CD8-positive, alpha-beta memory T cell (primary cell): ENCODE measurements at places on chromosomes 3 and 15. TPM values are rescaled to one million over a fixed set of nuclear protein-coding genes. Genes with fewer than 3 reads are reported as not detected.
A peak's percentile ranks its signal among the peaks of the same experiment; 100 is the strongest.

- H3K36me3 ChIP-seq, result no peaks in the 10 kb centered on the region
- H3K4me3 ChIP-seq, result no peak overlapping the region
- H3K27ac ChIP-seq, result no peak overlapping the region
- peaks cover 69% of the 10 kb centered on the region for H3K4me1 ChIP-seq
Observed at GRCh38 chr3:9408061-9408460, 10.6 kb downstream of the SETD5 start.

GRCh38 chr3:14274999-14275961, 96.7 kb downstream of the LSM3 start:
- DNase-seq, result no peak
- no peak overlapping the region for H3K4me3 ChIP-seq
- H3K36me3 ChIP-seq, result no peaks in the 10 kb centered on the region
- no peaks in the 10 kb centered on the region for H3K4me1 ChIP-seq
- no peak overlapping the region for H3K27ac ChIP-seq
- no peaks in the 10 kb centered on the region for H3K27me3 ChIP-seq

DNA sequence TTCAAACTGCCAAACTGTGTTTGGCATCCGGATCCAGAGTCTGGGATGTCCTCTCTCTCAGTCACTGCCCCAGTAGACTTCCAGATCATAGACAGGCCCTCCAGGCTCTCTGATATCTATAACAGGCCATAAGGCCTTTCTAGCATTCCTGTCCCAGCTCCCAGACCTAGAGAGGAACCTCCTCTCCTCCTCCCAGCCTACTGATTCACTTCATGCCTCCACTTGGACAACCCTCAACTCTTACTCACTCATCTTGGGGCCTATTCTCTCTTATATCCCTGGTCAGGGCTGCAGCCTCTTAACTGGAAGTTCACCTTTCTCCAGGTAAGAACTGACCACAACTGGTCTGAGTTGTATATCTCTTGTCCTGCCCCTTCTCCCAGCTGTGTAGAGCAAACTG, 253.7 kb upstream of the TRIM42 start:
- no peak for DNase-seq
- H3K27me3 ChIP-seq, result no peaks in the 10 kb centered on the region
- no peaks in the 10 kb centered on the region for H3K36me3 ChIP-seq
- no peak overlapping the region for H3K4me3 ChIP-seq
- H3K4me1 ChIP-seq, result no peaks in the 10 kb centered on the region

DNA sequence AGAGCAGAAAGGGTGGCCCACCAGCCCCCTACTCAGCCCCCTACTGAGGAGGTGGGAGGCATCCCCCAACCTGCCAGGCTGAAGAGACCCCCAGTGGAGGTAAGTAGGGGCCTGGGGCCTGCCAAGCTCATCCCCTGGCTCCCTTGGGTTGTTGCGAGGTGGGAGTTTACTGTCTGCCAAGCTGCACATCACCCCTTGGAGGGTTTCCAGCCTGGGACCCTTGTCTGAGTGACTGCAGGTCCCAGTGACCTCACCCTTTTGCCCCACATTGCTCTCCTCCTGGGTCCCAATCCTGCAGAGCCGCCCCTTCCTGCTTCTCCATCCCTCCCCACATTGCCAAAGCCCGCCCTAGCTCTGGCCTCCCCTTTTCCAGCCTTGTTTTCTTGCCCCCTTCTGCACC, 1.0 kb upstream of the ALS2CL start:
- no peak overlapping the region for H3K27ac ChIP-seq
- no peak for DNase-seq
- no peaks in the 10 kb centered on the region for H3K36me3 ChIP-seq

GRCh38 chr3:183980403-183980802, 37.3 kb downstream of the ABCC5 start:
- no peak for DNase-seq
- no peak overlapping the region for H3K4me3 ChIP-seq
- H3K36me3 ChIP-seq, result no peaks in the 10 kb centered on the region
- H3K4me1 ChIP-seq, result no peaks in the 10 kb centered on the region
- H3K27ac ChIP-seq, result no peak overlapping the region

- no peaks in the 10 kb centered on the region for H3K27me3 ChIP-seq
- H3K36me3 ChIP-seq, result no peaks in the 10 kb centered on the region
- no peak overlapping the region for H3K27ac ChIP-seq
- H3K4me1 ChIP-seq, result no peaks in the 10 kb centered on the region
- no peak for DNase-seq
Observed at GRCh38 chr15:61831505-61831921, 228.7 kb downstream of the VPS13C start.

- no peaks in the 10 kb centered on the region for H3K27me3 ChIP-seq
- no peak for DNase-seq
- H3K36me3 ChIP-seq, result no peaks in the 10 kb centered on the region
Observed at GRCh38 chr3:12194669-12195161, 36.0 kb upstream of the TIMP4 start.

DNA sequence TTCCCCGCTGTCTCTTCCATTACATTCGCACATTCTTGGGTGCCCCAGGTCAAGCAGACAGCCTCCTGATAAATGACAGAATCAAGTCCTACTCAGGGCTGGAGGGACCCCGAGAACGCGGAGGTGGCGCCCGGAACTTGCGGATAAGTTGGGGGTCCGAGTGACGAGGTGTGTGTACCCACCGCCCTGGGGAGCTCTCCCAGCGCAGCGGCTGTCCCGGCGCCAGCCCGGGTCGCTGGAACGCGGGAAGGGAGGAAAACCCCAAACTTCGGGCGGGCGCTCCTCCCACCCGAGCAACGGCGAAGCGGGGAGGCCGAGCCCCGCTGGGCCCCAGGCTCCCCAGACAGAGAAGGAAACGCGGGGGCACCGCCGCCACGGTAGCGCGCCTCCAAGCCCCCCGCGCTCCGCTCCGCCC, 550 bp downstream of the CLN6 start:
- peak overlapping the region; percentile 72 for H3K27ac ChIP-seq
- H3K36me3 ChIP-seq, result no peaks in the 10 kb centered on the region
- no peak for DNase-seq
- peaks cover 17% of the 10 kb centered on the region for H3K4me1 ChIP-seq

Gene DPPA2
- total RNA-seq, result not detected

Gene TM4SF1
- 0.18 TPM for total RNA-seq

Gene ITIH3
- not detected for total RNA-seq

Gene AGTR1
- not detected for total RNA-seq

Gene SAMMSON
- not detected for total RNA-seq

Gene ISL2
- total RNA-seq, result 0.22 TPM
